ENCODE measurements at places on chromosomes 3 and 15.

DNA sequence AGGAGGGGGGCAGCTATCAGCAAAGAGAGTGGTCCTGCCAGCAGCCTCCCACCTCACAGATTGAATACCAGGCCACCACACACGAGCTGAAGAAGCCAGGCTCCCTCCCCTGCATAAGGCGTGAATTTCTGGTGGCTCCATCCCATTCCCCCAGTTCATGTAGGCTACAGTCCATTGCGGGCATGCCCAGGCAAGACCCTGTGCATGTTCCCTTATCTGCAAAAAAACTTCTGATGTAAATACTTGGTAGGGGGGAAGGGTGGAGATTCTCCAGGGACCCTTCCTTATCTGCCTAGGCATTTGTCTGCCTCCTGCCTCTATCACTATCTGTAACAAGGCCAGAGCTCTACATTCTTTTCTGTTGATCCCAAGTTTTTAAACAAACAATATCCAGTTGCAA lies 27.6 kb upstream of the UBP1 start:
- DNase-seq = no peak

- no peak for DNase-seq
Measured at GRCh38 chr15:98952381-98952803, 55.2 kb downstream of the PGPEP1L start.

GRCh38 chr3:80087767-80088166 lies 320.0 kb upstream of the ROBO1 start:
- no peak for DNase-seq

GRCh38 chr3:28292622-28293021 lies 51.2 kb downstream of the CMC1 start:
- no peak for DNase-seq

DNA sequence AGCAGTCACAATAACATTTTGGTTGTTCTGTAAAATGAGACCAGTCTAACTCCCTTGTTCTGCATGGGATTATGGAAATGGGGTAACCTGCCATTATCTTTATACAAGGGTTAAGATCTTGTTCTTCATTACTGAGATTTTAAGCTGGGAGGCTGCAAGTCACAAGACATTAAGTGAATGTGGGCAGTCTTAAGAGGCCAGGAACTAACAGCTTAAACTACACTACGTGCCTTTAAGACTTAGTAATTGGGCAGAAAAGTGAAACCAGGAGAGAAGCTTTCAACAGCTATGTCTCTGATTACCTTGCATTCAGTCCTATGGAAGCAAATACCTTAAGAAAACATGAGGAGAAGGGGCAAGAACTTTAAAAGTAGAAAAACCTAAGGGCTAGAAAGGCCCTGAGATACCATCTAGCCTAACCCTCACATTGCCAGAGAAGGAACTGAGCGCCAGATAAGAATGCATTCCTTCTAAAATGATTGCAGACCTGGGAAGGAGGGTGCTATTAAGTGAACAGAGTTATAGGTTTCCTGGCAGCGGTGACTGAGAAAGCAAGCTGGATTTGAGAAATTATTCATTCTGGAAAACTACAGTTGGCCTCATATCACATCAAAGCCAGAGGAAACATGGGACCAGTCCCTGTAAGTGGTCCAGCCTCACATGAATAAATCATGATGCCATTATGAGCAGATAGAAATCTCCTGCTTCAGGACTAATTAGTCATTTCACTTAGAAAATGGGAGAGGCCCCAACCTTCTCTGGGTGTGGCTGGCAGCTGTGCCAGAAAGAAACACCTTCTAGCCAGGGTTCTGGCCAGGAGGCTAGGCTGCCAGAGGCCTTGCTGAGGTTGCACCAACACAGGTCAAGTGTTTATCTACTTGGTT lies 32.9 kb downstream of the DAPK2 start:
- peak; percentile 47 for DNase-seq

- DNase-seq = peak; percentile 58
Measured at GRCh38 chr15:32905481-32905880, 187.7 kb downstream of the GREM1 start.

DNA sequence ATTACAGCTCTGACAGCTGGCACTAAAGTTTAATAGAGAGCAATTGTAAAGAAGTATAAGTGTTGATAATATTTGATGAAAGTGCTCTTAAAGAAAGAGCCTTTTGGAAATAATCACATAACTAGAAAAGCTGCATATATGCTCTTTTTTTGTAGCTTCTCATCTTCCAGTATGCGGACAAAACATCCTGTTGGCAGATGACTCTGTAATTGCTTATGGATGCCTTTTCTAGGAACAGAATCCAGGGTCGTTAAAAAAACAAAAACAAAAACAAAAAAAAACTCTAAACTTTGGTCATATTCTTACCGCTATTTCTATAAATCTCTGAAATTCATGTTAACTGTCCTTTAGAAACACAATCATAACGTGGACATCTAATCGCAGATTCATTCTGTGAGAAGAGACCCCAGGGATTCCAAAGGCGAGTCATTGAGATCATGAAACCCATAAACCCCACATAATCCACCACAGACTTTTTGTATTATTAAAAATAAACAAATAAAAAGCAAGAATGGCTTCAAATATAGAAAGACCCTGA lies 109.8 kb downstream of the EPHA3 start:
- DNase-seq = no peak

DNA sequence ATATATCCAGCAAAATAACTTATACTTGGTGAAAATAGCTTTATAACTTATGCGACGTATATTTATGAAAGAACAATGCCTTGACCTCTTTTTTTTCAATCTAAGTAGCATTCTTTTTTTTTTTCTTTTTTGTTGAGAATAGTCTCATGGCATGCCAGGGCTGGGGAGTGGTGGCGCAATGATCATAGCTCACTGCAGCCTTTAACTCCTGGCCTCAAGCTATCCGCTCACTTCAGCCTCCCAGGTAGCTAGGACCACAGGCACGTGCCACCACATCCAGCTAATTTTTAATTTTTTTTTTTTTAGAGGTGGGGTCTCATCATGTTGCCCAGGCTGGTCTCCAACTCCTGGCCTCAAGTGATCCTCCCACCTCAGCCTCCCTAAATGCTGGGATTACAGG lies 43.5 kb downstream of the RAB8B start:
- peak; percentile 40 for DNase-seq

DNA sequence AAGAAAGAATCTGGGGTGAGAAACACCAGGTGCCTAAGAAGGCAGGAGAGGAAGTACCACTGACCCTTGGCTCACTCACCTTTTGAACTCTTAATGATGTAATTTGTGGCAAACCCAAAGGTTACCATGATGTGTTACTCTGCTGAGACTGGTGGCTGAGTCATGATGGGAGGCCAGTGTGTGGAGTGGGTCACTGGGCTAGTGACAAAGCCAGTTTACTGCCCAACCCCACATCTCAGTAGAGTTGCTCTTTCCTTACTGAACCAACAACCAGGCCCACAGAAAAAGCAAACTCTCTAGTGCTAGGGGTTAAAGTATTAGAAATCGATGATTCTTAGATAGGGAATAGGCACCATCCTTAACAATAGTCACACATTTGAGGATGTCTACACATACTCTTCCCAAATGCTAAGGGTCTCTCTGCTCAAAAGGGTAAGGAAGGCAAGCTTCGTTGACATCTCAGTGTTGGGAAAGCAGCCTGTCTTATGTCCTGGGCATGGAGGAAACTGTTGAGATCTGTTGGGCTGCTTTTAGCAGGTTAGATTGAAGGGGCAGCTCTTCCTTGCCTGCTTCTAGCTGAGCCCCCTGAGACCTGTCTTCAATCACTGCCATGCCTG lies 3.1 kb downstream of the RBP2 start:
- no peak for DNase-seq

DNA sequence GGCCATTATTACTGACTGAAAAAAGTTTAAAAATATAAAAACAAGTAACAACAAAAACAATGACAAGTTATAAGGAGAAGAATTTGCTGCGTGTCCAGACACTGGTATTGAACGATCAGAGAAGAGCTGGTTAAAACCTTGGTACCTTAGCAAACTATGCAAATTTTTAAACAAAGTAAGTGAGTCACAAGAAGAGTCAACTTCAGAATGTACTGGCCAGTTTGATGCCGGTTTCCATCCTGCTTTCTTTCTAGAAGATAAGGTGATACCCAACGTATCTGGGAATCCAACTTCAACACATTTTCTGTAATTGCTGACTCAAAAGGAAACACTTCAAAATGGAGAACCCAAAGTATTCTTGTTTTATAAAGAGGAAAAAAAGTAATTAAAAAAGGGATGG lies 49.8 kb downstream of the RUBCN start:
- no peak for DNase-seq

DNA sequence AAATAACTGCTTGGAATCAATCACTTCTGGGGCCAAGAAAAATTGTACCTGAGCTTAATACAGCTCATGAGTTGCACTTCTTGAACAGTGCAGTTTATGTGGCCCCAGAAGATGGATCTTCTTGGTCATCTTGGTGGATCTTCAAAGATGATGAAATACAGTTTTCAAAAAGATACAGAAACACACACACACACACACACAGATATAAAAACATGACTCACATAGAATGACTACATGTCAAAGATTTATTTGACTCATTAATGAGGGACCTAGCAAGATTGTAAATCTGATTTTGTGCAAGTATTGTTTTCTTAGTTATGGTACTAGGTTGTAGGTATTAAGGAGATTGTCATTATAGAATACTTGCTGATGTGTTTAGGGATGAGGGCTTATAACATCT lies 32.6 kb downstream of the PDCD6IP start:
- DNase-seq = peak; percentile 15

- DNase-seq = no peak
Measured at GRCh38 chr15:57662802-57663201, 43.7 kb upstream of the POLR2M start.
